ENCODE measurements at places on chromosomes 6 and 20. TPM values are rescaled to one million over a fixed set of nuclear protein-coding genes. Genes with fewer than 3 reads are reported as not detected.

Gene GDAP1L1
- total RNA-seq, result not detected

- peak overlapping the region; percentile 35 for H3K27ac ChIP-seq
- no peaks in the 10 kb centered on the region for H3K27me3 ChIP-seq
- H3K4me1 ChIP-seq, result peaks cover 21% of the 10 kb centered on the region
- peaks cover 41% of the 10 kb centered on the region for H3K36me3 ChIP-seq
These were observed 49.1 kb downstream of the MAP3K7 start for GRCh38 chr6:90537723-90538258.

DNA sequence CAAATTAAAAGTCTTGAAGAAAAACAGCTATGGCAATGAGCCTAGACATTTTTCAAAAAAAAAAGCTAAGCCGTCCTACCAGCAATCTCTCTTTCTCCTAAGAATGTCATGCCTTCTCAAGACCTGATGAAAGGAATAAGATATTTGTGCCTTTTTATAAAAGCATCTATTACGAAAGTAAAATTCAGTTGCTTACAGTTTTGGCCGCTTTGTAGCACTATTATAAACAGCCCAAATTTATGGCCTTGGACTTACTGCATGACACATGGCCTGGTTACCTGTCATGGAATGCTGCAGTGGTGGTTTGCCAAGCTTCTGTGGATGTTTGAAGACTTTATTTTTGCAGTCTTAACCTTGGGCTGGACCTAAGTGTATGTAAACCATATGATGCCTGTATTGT, 22.2 kb upstream of the VAPB start:
- no peak for DNase-seq
- no peak overlapping the region for H3K4me3 ChIP-seq
- H3K27me3 ChIP-seq, result no peaks in the 10 kb centered on the region

DNA sequence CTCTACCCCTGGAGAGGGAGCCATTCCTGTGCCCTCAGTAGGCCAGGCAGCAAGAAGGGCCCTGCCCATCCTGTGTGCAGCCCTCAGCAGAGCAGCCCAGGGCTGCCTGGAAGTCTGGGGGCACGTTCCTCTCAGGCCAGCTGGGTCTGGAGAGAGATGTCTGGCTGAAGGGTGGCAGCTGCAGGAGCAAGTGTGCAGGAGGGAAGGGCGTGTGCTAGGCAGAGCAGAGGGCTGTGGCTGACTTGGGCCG, 62.7 kb downstream of the NOL4L start:
- H3K27me3 ChIP-seq, result peaks cover 11% of the 10 kb centered on the region
- no peaks in the 10 kb centered on the region for H3K36me3 ChIP-seq
- DNase-seq, result peak; percentile 54

DNA sequence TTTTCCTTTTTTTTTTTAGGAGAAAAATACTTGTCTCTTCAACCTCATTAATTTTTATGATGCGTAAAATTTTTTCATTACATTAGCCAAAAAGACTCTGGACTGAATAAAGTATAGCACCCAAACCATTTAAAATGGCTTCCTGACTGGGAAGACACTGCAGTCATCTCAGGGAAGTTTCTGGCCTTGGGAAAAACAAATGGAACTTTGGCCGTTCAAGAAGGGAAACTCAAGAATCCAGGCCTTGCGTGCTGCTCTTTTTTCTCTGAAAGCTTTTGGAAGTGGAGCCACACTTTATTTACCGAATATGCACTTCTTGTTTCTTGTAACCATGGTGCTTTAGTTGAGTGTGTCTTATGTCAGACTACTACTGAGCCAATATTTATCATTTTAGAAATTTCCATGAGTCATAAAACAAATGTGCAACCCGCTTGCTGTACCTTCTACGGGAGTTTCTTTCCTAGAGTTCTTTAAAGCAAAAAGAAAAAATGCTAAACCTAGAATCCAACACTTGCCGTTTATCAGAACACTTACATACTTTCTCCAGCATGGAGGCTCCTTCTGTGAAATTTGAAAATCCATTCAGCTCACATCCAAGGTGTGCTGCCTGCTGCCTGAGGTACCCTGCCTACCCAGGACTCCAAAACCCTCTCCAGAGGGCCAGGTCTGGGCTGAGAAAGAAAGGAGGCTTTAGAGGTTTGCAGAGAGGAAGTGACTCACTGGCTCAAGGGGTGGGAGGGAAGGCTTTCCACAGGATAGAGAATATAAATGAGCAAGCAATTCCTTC, 11.5 kb upstream of the DSTN start:
- H3K27me3 ChIP-seq, result no peaks in the 10 kb centered on the region
- peak; percentile 77 for DNase-seq
- peak overlapping the region; percentile 49 for H3K4me3 ChIP-seq

DNA sequence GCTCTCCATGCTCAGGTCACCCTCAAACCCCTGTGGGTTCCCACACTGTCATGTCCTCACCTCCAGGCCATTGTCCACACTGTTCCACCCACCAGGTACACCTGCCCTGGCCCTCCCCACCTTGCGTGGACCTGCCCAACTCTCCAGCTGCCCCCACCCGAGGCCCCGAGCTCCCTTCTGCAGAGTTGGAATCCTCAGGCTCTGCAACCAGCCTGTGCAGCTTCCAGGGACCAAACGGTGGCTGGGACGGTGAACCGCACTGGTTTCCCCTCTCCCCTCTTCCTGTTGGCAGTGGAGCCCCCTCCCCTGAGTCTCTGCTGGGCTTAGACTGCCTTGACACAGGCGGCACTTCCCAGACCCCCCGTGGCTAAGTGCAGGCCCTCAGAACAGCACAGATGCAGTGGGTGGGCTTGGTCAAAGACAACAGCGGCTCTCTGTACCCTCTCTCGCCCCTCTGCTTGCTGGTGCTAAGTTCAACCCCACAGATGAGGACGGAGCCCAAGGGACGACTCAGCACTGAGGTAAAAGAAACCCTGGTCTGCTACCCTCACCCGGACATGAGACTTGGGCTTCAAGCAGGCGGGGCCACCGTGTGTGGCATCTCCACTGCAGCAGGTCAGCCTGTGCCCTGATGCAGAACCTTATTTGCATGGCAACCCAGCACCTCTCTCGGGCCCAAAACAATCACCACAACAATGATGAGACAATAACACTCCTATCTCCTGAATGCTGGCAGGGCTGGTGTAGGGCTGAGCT, 11.0 kb downstream of the ZBP1 start:
- no peak overlapping the region for H3K4me3 ChIP-seq
- H3K4me1 ChIP-seq, result no peaks in the 10 kb centered on the region
- DNase-seq, result no peak

GRCh38 chr6:93059911-93060310, 359.4 kb downstream of the EPHA7 start:
- no peak for DNase-seq
- H3K4me1 ChIP-seq, result no peaks in the 10 kb centered on the region
- no peak overlapping the region for H3K4me3 ChIP-seq
- H3K27ac ChIP-seq, result no peak overlapping the region
- H3K36me3 ChIP-seq, result no peaks in the 10 kb centered on the region

GRCh38 chr20:8130840-8131526, 1.1 kb upstream of the PLCB1 start:
- no peak for DNase-seq
- H3K4me1 ChIP-seq, result no peaks in the 10 kb centered on the region
- peak overlapping the region; percentile 75 for H3K4me3 ChIP-seq

DNA sequence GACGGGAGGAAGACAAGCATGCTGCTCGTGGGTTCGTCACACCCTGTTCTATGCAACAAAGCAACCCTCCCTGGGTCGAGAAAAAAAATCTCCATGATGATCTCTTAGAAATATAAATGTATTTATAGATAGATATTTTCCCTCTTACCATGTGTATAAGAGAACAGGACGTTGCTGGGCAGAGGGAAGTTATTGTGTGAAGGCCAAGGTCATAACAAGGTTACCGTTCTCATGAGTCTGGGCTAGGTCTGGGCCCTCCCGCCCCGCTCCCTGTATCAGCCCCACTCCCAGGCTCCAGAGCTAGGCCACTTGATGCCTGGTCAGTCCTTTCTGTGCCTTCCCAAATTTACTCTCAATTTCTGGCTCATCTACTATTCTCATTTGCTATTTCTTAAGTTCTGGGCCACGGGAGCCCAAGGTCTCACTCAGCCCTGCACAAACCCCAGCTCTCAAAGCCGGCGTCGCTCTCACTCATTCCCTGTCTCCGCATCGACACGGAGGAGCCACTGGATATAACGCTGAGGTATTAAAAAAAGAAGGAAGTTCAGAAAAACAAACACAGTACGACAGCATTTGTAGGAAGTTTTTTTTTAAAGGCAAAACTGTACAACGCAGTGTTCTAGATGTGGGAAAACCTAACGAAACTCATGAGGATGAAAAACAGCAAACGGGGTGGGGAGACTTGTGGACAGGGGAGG, 96.8 kb downstream of the PSMG4 start:
- no peak for DNase-seq
- H3K27me3 ChIP-seq, result no peaks in the 10 kb centered on the region
- H3K27ac ChIP-seq, result peak overlapping the region; percentile 79
- H3K36me3 ChIP-seq, result no peaks in the 10 kb centered on the region
- peaks cover 26% of the 10 kb centered on the region for H3K4me1 ChIP-seq
- peak overlapping the region; percentile 67 for H3K4me3 ChIP-seq

- no peak overlapping the region for H3K27ac ChIP-seq
- H3K36me3 ChIP-seq, result no peaks in the 10 kb centered on the region
- H3K27me3 ChIP-seq, result no peaks in the 10 kb centered on the region
- H3K4me1 ChIP-seq, result peaks cover 2% of the 10 kb centered on the region
These were observed 314.8 kb downstream of the CDC5L start for GRCh38 chr6:44702292-44702691.

DNA sequence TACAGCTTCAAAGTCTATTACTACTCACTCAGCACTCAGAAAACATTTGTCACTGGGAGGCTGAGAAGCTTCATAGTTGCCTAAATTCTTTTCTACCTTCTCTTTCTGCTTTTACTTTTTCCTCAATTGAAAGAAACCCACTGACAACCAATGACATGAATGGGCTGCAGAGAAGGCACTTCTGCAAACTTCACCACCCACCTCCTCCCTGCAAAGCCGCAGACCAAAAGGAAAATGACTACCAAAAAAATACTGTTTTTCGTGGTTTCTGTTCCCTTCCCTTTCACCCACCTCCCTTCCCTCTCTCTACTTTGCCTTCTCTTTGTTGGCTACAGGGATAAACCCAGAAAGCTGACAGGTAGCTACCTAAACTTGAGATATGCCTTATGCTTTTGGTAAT, 3.2 kb downstream of the GNAS-AS1 start:
- H3K27me3 ChIP-seq, result peaks cover 19% of the 10 kb centered on the region
- H3K4me1 ChIP-seq, result peaks cover 15% of the 10 kb centered on the region
- H3K36me3 ChIP-seq, result no peaks in the 10 kb centered on the region
- H3K4me3 ChIP-seq, result no peak overlapping the region

Gene LAMA4
- total RNA-seq, result 260 TPM

Gene CD83
- total RNA-seq, result 1.4 TPM

DNA sequence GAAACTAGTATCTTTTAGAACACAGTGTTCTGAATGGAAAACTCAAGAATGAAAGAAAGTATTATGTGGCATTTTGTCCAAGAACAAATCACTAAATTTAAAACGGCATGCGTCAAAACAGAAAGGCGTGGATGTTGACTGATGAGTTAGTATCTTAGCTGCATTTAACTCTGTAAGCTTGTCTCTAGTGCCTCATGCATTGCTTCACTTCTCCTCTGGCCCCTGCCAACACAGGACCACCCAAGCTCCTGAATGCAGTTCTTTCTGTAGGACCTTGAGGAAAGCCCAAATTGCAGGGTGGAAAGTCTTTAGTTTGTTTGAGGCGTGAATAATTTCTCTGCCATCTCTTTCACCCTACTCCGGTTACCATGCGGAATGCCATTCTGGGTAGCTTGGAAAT, 632.2 kb downstream of the COL12A1 start:
- peak; percentile 17 for DNase-seq
- H3K27me3 ChIP-seq, result no peaks in the 10 kb centered on the region
- no peak overlapping the region for H3K4me3 ChIP-seq
- no peak overlapping the region for H3K27ac ChIP-seq

GRCh38 chr6:127120787-127121636, 2.5 kb downstream of the RSPO3 start:
- peak; percentile 95 for DNase-seq
- peak overlapping the region; percentile 68 for H3K4me3 ChIP-seq
- peaks cover 45% of the 10 kb centered on the region for H3K27me3 ChIP-seq
- no peaks in the 10 kb centered on the region for H3K36me3 ChIP-seq

Gene XKR7
- total RNA-seq, result under 0.01 TPM

DNA sequence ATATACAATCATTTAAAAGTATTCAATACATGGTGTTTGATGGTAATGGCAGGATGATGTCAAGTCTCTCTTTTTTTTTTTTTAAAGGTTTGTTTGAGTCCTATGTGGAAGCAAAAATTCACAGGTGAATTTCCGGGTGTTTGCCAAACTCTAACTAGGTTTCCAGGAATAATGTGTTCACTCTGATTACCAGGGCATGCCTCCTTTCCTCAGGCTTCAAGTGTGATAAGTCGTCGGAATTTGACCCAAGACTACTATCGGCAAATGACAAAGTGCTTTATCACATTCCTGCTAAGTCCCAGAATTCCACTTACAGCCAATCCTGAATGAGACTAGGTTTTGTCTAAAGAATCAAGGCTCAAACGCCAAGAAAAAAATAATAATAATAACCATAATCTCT, 7.3 kb downstream of the OARD1 start:
- no peak for DNase-seq
- H3K36me3 ChIP-seq, result peaks cover 2% of the 10 kb centered on the region
- H3K27me3 ChIP-seq, result no peaks in the 10 kb centered on the region
- H3K27ac ChIP-seq, result no peak overlapping the region

DNA sequence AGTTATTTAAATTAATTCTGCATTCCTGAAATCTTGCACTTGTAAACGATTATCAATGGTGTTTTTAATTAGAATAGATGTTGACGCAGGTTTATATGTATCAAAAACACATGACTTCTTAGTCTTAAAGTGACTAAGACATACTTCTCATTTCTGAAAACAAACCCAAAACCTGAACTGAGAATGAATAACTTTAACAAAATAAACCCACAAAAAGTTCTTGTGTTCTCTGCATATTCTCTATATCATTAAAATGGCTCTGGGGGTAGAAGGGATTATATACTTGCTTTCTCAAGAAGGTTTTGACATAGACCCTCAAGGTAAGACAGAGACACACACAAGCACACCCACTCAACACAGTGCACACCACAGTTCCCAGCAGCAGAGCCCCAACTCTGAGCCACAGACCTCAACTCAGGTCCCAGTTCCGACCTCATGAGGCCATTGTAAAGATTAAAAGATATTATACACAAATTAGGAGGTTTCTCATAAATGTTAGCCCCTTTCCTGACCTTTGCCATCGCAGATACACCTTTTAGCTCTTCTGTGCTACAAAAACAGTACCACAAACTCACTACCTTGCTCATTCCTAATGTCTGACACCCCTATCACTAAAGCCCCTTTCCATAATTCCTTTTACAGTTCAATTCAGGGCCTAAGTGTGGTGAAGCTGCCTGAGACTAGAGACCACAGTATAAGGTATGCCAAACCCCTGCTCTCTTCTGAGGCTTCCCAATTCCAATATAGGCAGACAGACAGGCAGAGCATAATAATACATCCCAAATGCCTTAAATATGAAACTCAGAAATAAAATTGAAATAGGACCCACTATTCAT, 267.8 kb downstream of the PTPRK start:
- peaks cover 19% of the 10 kb centered on the region for H3K4me1 ChIP-seq
- H3K27me3 ChIP-seq, result no peaks in the 10 kb centered on the region
- no peaks in the 10 kb centered on the region for H3K36me3 ChIP-seq
- H3K27ac ChIP-seq, result peak overlapping the region; percentile 66
- no peak overlapping the region for H3K4me3 ChIP-seq
- peak; percentile 21 for DNase-seq

GRCh38 chr20:25632940-25633790, 9.4 kb upstream of the NANP start:
- no peak overlapping the region for H3K27ac ChIP-seq
- peaks cover 11% of the 10 kb centered on the region for H3K36me3 ChIP-seq
- no peak for DNase-seq
- no peak overlapping the region for H3K4me3 ChIP-seq

GRCh38 chr6:84773431-84774156, 9.2 kb upstream of the TBX18 start:
- H3K27me3 ChIP-seq, result peaks cover 30% of the 10 kb centered on the region
- peak; percentile 87 for DNase-seq
- H3K36me3 ChIP-seq, result no peaks in the 10 kb centered on the region
- H3K27ac ChIP-seq, result peak overlapping the region; percentile 68
- peak overlapping the region; percentile 80 for H3K4me3 ChIP-seq

Gene JAG1
- total RNA-seq, result 60.1 TPM

Measured in osteoblast (primary cell).